ENCODE measurements at places on chromosomes 12 and 14.

DNA sequence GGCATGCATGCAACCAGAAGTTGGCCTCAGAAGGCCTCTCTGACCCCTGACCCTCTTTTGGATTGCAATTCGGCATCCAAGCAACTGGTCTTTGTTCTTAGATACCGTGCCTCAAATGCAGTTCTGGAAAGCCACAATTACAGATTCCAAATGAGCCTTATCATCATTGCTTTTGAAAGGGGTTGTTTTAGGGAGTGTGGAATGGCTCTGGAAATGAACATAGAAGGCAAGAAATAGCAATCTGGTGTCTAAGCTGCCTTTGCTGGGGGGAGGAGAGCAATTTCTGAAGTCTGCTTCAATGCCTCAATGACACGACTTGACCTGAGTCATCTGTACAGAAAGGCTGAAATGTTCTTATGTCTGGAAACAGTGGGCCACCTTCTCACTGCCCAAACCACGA, 250.1 kb downstream of the NUAK1 start:
- DNase-seq: no peak

DNA sequence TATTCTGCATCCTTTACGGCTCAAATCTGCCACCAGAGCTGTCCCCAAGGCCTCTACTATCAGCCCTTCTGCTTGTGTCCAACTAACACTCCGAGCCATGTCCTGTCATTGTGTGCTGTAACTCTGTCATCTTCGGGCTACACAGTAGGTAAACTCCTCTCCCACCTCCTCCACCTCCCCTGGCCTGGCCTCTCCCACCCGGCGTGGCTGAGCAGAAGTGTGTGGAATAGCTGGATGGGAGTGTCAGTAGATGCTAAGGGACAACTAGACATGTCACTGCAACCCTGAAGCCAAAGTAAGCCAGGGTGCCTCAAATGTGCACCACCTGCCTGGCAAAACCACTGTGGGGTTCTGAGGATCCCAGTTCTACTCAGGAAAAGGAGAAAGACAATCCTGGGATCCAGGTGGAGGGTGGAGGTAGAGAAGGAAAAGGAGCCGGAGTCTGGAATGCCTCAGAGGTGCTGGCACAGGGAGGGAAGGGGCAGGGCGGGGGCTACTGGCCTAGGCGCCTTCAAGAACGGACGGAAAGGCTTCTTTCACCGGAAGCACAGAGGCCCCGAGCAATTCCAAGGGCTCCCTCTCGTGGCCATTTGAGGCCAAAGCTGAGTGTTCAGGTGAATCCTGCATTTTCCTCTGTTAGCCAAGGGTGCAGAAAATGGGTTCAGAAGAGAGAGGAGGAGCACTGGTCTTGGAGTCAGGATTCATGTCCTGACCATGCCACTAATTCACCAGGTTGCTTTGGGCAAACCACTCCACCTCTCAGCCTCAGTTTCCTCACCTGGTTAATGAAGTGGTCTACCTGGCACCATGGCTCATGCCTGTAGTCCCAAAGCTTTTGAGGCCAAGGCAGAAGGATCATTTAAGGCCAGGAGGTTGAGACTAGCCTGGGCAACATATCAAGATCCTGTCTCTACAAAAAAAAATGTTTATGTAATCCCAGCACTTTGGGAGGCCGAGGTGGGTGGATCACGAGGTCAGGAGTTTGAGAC, 20.5 kb upstream of the FAM181A start:
- no peak for DNase-seq

- no peak for DNase-seq
Measured at GRCh38 chr12:52920937-52921336, 16.1 kb upstream of the KRT8 start.

DNA sequence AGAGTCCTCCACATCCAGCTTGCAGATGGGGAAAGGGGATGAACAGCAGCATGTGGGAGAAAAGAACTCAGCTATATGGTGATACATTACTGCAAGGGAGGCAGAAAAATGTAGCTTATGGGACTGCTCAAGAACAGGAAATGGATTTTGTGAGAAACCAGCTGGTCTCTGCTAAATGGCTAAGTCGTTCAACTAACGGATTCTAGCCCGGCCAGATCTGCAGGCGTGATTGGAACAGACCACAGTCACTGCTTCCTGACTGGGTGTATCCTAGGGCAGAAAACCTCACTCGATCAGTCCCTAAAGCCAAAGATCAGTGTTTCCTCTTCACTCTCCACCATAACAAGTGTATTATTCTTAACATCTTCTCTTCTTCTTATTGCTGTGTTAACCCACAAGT, 8.1 kb upstream of the PTGDR start:
- no peak for DNase-seq

DNA sequence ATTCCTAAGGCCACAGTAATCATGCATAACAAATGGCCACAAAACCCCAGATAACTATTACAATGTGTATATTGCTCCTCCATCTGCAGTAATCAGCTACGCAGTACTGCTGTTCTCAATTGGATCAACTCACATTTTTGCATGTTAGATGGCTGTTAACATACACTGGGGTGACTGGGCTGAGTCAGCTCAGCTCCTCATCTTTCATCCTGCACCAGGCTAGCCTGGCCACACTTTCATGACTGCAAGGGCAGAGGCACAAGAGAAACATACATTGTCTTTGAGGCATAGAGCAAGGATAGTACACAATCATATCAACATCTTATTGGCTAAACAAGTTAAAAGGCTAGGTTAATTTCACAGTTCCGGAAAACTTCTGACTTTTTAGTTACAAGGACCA, 306.6 kb downstream of the SLC6A15 start:
- DNase-seq: no peak

DNA sequence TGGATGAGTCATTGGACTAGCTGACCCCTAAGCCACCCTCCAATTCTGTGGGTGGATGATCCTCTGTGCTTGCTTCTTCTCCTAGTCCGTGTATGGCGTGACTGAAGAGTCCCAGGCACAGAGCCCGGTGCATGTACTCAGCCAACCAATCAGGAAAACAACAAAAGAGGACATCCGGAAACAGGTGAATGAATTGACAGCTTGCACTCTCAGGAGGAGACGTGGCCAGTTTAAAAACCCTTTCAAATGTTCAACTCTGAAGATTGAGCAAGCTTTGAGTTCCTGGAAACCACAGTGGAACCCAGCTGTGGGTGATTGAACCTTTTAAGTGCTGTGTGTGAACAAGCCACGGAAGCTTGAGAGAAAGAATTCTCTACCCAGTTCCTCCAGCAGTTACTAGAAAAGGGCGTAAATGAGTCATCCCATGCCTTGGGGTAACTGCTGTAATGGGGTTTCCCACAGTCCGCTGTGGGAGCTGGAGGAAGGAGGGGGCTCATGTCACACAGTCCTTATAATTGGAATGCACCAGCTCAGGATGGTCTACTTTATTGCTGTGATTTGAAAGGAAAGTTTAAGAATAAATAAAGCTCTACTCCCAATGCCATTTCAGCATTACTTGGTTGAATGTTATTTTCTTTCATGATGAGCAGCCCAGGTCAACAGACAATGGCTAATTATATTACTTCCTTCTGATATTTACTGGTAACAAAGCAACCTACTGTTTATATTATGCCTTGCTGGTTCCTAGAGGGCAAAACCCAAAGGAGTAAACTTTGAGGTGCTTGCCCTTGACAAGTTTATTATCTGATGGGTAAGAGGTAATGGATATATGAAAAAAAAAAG, 417.0 kb downstream of the DPF3 start:
- DNase-seq: peak; percentile 91

GRCh38 chr12:119176267-119177055, 2.3 kb upstream of the HSPB8 start:
- no peak for DNase-seq

DNA sequence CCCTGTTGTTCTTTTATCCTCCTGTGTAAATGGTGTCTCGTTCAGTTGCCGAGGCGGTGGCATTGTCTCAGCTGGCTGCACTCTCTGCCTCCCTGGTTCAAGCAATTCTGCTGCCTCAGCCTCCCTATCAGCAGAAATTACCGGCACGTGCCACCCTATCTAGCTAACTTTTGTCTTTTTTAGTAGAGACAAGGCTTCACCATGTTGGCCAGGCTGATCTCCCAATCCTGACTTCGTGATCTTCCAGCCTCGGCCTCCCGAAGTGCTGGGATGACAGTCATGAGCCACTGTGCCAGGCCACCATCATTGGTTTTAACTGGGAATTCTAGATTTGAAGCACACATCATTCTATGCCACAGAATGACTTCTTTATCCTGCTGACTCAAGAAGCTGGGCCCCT, 175.3 kb upstream of the ALG10B start:
- no peak for DNase-seq

GRCh38 chr12:121668750-121669520, 519 bp downstream of the MORN3 start:
- peak; percentile 51 for DNase-seq

GRCh38 chr12:5242440-5242839, 189.5 kb upstream of the NTF3 start:
- DNase-seq: no peak

DNA sequence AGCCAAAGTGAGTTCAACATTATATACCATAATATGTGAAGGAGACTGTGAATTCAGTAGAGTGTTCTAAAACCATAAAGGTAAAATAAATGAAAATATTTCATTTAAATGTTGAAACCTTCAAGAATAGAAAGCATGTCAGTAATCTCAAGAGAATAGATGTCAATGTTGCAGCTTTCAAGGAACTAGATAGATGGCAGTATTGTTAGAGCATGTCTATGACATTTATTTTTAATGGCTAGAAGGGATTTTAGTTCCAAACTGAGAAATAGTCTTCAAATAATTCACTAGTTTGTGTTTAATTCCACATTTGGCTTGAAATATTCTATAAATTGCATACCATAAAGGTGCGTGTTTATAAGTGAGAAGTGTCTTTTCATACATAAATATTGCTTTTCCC, 326.5 kb downstream of the FLRT2 start:
- DNase-seq: no peak

DNA sequence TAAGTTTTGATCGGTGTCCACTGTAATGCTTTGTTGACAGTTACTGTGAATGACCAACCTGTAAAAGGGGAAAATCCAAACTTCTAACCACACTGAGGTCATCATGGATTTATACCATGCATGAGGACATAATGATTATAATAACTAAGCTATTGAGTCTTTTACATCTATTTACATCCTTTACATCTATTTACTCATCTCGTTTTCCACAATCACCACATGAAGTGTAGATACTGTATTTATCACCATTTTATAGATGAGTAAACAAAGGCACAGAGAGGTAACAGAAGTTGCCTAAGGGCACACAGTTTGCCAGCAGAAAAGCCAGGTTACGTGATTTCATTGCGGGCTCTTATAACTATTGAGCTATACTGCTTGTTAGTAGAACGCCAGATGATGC, 27.9 kb upstream of the EID3 start:
- peak; percentile 61 for DNase-seq

DNA sequence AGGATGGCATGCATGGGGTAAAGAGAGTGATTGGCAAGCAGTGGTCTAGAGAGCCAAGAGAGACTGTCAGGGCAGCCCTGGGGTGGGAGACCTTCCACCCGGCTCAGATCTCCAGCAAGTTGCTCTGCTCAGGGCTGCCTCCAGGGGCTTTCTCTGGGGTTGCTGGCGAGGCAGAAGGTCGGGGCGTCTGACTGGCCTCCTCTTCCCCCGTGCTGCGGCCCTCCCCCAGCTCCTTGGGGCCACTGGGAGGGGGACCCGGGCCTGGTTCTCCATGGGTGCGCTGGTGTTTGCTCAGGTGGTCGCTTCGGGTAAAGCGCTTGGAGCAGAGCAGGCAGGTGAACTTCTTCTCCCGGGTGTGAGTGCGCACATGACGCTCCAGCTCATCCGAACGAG, 6.6 kb upstream of the AAAS start:
- no peak for DNase-seq

- no peak for DNase-seq
Measured at GRCh38 chr14:63713058-63713457, 14.8 kb downstream of the SGPP1 start.

- no peak for DNase-seq
Measured at GRCh38 chr12:27653661-27654060, 42.6 kb upstream of the REP15 start.

- DNase-seq: no peak
Measured at GRCh38 chr12:65269603-65270002, 8.9 kb upstream of the MSRB3 start.

DNA sequence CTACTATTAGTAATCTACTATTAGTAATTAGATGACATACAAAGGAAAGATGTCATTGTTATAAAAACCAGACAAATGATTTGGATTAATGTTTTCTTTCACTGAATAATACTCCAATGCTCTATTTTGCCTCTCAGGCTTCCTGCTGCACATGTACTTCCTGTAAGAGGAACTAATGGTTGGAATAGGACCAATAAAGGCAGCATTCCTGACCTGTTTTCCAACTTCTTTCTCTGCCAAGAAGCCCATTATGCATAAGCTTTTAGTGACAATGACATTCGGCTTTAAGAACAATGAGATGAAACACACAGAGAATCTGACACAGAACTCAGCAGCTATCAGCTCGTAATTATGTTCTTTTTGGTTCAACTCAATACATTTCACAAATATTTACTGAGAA, 5.2 kb upstream of the C12orf56 start:
- DNase-seq: no peak

- DNase-seq: no peak
Measured at GRCh38 chr14:95533391-95533821, 1.4 kb upstream of the GLRX5 start.

GRCh38 chr14:73245480-73246325, 8.4 kb downstream of the PAPLN start:
- peak; percentile 80 for DNase-seq

DNA sequence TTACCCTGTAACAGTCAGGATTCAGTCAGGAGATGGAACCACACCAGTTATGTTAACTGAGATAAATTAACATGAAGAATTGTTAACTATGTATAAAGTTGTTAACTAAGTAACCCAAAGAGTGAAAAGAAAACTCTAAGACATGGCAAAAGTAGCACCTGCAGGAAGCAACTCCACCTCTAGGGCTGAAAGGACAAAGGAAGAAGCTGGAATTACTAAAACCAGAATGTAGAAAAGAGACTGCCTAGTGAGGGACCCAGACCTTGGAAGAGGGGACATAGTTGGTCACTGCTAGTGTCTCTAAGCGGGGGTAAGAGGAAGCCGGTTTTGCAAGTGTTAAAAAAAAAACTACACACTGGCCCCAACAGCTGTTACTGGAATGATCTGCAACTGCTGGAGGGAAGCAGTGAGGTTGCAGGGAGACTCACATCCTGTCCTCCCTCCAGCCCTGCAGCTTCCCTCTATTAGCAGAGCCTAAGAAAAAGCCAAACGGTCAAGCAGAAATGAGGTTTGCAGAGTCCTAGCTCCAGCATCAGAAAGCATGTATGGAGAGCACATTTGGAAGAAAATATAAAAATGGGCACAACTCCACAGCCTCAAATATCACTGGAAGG, 39.8 kb downstream of the GPR135 start:
- no peak for DNase-seq

DNA sequence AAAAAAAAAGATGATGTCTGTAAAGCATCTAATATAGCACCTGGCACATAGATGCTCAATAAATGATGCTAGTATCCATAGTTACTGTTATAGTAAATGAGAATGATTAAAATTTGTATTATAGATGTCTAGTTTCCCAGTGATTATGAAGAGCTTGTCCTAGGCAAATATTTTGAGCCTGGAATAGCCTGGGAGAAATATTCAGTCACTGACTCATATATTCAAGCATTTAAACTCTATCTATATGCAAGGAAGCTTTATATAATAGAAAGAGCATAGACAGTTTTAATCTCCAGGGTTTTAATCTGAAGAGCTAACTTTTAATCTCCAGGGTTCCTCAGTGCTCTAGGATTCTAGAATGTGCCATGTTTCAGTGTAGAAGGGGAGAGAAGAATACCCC, 91.5 kb upstream of the VASH1 start:
- DNase-seq: no peak

- DNase-seq: peak; percentile 46
Measured at GRCh38 chr12:96099421-96099820, 64.0 kb upstream of the LTA4H start.
